ENCODE measurements at places on chromosomes 16 and 17.
A peak's percentile ranks its signal among the peaks of the same experiment; 100 is the strongest.

GRCh38 chr17:77958716-77959125 is 218 bp downstream of the TNRC6C start:
- no peak for DNase-seq

DNA sequence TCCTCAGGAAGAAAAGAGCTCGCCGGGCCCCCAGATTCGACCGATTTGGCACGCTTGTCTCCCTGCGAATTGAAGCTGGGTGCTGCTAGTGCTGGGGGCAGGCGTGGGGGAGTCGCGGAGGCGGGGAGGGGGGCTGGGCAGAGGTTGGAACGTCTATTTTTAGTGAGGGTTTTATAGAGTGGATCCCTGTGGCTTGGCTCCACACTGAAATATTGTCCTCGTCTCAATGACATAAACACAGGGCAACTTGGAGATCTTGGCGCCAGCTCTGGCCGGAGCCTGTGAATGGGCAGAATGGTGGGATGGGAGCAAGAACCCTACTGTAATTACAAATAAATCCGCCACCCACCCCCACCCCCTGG is 15.7 kb upstream of the NOG start:
- DNase-seq, result no peak

- DNase-seq, result no peak
Observed at GRCh38 chr17:13587487-13588338, 14.0 kb downstream of the HS3ST3A1 start.

- no peak for DNase-seq
Observed at GRCh38 chr17:39997543-39997942, 16.9 kb downstream of the PSMD3 start.

- no peak for DNase-seq
Observed at GRCh38 chr17:35895636-35896587, 15.8 kb upstream of the CCL5 start.

DNA sequence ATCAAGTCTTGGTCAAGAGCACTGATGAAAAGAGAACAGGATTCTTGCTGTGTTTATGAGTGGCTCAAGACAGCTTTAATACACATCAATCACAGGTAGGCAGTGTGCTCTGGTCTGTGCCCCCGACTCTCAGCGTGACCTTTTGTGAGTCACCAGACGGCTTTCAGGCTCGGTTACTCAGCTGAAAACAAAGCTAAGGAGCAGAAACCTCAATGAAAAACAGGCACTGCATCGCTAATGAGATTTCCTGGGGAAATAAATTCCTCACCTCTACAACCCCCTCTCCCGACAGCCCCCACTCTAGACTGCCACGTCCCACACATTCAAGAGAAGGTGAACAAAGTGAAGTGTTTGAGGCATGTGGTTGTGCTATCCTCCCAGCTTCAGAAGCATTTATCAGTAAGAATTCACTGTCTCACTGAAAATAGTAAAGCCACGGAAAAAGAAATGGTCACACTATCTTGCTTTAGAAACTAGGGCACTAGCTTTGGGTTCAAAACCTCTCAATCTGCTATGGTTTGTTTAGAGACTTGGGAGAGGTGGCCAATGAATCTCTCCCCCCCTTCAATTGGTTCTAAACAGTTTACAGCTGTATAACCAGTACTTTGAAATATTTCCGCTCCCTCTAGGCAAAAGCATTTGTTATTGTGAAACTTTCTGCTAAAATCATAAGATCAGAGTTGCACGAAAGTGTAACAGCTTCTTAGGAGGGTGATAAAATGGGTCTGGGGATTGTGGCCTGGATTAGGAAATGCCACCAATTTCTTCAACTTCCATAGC is 199.5 kb upstream of the PMFBP1 start:
- DNase-seq, result no peak

- DNase-seq, result no peak
Observed at GRCh38 chr17:62186841-62187240, 121.8 kb upstream of the MED13 start.

DNA sequence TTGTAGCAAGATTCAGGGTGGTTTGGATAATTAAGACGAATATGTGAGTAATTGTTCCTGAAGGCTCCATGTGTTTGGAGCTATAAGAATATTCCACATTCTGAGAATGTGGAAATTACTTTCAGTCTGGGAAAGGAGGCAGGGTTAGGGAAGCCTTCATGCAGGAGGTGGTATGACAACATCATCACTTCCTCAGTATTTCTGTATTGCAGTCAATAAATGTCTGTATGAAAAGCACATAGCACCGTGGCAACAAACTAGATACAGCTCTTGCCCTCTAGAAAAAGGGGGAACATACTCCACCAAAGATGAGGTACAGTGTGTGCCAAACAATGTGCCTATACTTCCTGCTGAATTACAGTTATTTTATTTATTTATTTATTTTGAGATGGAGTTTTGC is 26.1 kb upstream of the DHRS7B start:
- no peak for DNase-seq

DNA sequence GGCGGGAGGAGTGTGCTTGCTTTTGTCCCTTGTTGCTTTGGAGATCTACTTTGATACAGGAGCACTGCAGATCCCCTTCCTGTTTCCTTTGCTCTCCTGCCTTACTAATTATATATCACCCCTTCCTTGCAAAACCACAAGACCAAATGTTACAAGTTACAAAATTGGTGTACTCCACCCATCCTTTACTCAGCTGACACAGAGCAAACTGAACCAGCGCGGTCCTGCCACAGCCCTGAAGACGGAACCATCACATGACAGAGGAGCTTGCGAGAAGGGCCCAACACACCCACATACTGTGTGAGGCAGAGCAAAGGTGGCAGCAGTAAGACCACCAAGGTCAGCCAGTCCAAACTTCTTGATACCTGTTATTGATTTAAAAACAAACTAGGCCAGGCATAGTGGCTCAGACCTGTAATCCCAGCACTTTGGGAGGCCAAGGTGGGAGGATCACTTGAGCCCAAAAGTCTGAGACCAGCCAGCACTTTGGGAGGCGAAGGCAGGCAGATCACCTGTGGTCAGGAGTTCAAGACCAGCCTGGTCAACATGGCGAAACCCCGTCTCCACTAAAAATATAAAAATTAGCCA is 33.2 kb downstream of the CYTH1 start:
- DNase-seq, result peak; percentile 52

- DNase-seq, result no peak
Observed at GRCh38 chr17:77392376-77393273, 251.9 kb downstream of the SEC14L1 start.

GRCh38 chr17:36525113-36525512 is 9.6 kb downstream of the MYO19 start:
- DNase-seq, result no peak

- DNase-seq, result no peak
Observed at GRCh38 chr17:46722662-46723285, 95.7 kb downstream of the WNT3 start.

- no peak for DNase-seq
Observed at GRCh38 chr16:79810449-79811189, 210.1 kb upstream of the MAF start.

DNA sequence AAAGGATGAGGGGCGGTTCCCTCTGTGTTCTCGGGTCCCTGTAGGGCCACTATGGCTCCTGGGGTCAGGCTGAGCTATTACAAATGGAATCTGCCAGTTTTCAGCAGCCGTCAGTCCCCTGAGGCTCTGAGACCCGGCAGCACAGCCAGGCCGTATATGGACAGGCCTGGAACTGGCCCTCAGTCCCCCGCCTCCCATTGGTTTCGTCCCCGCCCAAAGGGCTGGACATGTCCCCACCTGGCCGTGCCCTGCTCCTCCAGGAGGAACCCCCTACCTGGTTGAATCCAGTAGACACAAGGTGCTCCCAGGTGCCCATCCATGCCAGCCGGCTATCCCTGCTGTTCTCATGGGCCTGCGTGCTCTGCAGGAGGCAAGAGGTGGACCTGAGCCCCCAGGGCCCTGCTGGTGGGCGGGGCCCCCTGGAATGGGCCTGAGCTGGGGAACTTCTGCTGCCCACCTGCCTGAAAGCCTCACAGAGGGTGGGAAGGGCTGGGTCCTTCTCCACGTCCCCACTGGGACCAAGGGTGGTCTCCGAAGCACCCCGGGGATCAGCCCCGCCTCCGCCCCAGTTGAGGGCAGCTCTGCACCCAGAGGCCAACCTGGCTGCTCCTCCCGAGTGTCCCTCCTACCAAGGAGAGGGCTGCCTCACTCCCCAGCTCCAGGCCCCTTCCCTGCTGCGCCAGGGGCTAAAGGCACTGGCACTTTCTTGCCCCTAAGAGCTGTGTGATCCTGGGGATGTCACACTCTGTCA is 16.8 kb downstream of the VASN start:
- DNase-seq, result no peak

GRCh38 chr16:50386774-50387173 is 18.0 kb upstream of the BRD7 start:
- no peak for DNase-seq

DNA sequence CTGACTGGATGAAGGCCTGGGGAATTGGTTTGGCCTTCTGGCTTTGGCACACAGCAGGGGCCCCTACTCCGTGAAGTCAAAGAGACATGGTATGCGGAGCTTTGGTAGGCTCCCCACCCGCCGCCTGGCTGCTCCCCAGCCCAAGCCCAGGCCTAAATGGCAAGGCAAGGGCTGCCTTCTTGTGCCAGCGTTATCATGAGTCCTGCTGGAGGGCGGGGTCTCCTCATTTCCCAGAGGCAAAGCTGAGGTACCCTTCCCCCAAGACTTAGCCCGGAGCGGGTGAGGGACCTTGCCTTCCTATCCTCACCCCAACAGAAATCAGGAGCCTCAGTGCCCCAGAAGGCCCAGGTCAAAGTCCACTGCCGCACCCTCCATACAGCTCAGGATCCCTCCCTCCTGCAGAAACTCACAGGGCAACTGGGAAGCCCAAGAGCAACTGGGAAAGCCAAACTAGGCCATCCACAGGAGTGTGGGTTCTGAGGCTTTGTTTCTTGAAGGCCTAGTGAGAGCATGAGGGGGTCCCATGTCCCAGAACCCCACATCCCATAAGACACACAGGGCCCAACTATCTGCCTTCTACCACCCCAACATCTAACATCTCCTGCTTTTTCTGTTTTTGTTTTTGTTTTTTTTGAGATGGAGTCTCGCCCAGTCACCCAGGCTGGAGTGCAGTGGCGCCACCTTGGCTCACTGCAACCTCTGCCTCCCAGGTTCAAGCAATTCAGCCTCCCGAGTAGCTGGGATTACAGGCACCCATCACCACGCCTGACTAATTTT is 9.3 kb downstream of the PGAP3 start:
- no peak for DNase-seq

- no peak for DNase-seq
Observed at GRCh38 chr17:4616476-4616875, 25.0 kb downstream of the ALOX15 start.

GRCh38 chr17:42989141-42989540 is 8.8 kb downstream of the RUNDC1 start:
- DNase-seq, result no peak

DNA sequence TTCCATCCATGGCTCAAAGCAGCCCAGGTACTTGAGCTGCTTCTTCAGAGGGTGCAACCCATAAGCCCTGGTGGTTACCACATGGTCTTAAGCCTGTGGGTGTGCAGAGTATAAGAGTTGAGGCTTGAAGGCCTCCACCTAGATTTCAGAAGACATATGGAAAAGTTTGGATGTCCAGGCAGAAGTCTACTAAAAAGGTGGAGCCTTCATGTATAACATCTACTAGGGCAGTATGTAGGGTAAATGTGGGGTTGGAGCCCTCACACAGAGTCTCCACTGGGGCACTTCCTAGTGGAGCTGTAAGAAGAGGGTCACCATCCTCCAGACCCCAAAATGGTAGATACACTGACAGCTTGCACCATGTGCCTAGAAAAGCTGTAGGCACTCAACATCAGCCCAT is 120.9 kb downstream of the HS3ST3A1 start:
- no peak for DNase-seq

DNA sequence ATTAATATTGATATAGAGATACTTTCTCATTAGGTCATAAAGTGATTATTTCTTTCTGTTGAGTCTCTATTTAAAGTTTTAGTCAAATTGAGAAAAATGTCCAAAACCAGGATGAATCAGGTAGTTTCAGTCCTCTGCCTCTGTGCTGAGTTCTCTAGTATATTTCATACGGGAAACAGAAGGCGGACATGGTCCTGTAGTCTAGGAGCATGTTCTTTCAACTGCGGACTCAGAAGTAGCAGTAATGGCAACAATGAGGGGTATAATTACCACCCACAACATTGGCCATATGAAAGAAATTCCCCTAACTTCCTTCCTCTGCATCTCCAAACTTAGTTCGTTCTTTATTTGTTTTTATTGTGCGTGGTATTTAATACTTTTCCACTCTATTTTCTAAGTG is 50.1 kb downstream of the TBX4 start:
- DNase-seq, result no peak

DNA sequence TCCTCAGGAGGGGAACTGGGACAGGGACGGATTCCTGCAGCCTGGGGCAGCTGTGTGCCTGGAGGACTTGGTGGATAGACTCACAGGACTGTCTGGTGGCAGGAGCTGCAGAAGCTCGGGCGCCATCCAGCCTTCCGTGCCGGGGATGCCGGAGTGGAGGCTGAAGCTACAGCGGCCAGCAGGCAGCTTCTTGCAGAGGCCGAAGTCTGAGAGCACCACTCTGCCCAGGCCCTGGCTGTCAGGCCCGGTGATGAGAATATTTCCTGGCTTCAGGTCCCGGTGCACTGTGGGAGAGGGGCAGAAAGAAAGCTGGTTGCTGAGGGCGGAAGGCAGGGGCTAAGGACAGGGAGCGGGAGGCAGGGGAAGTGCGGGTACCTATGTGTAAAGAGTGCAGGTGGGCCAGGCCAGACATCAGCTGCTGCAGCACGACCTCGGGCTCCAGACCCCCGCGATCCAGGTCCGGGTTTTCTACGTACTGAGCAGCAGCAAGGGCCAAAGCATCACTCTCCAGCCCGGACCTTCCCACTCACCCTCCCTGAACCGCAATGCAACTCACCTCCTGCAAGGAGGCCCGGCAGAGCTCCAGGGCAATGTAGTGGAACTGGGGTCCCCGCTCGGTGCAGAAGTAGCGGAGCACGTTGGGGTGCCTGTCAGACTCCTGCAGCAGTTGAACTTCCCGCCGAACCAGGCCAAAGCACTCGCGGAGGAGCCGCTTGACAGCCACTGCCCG is 16.1 kb downstream of the PLK1 start:
- DNase-seq, result no peak

DNA sequence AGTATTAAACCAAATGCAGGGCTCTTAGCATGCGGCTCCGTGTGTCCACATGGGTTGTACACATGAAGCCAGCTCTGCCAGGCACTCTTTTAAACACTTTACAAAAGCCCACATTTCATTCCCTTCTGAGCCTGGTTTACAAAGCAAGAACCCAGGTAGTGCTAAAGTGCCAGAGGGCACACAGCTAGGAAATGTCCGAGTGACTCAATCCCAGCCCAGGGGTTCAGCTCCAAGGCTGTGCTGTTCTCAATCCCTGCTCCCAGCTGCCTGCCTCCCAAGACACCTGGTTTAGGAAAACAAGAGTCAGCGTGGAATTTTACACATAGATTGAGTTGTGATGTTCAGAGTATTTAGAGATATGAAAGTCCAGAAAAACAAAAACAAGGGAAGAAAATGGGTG is 13.3 kb upstream of the DCAF7 start:
- DNase-seq, result no peak
